ENCODE measurements at places on chromosomes 5 and 9.

- DNase-seq: no peak
Observed at GRCh38 chr5:99926463-99926862, 608.7 kb upstream of the FAM174A start.

DNA sequence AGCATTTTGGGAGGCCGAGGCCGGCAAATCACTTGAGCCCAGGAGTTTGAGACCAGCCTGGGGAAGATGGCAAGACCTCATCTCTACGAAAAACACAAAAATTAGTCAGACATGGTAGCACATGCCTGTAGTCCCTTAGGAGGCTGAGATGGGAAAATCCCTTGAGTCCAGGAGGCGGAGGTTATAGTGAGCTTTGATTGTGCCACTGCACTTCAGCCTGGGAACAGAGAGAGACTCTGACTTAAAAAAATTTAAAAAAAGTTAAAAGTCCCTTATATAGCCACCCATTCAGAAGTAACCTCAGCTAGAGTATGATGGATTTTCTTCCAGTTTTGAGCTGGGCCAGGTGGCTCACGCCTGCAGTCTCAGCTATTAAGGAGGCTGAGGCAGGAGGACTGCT is 72.4 kb downstream of the UGCG start:
- DNase-seq: no peak

DNA sequence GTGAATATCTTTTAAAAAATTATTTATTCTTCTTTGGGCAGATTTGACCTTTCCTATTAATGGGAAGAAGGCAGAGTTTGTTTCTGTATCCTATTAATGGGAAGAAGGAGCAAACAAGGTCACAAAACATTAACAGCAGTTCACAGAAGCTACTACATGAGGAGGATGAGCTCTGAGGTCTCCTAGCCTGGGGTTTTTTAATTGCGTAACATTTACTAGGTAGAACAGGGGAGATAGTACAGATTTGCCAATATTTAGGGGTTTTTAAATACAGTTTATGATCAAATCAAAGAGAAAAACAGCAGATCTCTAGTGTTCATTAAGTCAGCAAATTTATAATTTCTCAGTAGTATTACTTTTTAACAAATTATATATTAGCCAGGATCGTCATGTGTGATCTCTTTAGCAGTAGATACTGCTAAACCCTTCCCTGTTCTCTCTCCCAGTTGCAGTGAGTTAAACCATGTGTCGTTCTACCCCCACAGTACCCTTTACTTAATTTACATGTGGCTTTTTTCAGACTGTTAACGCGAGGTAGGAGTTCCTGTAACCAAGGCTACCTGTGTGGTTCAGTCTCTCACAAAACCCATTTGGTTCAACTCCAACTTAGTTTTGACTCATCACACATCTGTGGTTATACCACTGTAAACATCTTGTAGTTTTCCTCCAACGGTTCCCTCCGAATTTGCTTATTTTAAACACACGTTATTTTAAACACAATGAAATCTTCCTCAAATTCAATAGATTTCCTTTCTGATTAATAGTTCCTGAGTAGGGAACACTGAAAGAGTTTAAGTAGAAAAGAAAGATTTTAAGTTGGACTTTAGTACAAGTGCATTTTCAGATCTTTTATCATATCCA is 13.3 kb downstream of the SLC25A46 start:
- DNase-seq: no peak

- no peak for DNase-seq
Observed at GRCh38 chr5:61734001-61734400, 401.9 kb downstream of the ZSWIM6 start.

GRCh38 chr9:68755752-68756151 is 50.7 kb downstream of the PIP5K1B start:
- no peak for DNase-seq

Measured in NCI-H1436 treated with DMSO at 0.1 percent for 48 hours (cell line).